ENCODE measurements at places on chromosomes 2 and 18. TPM values are rescaled to one million over a fixed set of nuclear protein-coding genes. Genes with fewer than 3 reads are reported as not detected.

CHMP3 gene
- 40.9 TPM for total RNA-seq

SERPINB2 gene
- 2.2 TPM for total RNA-seq

TM4SF20 gene
- total RNA-seq, result not detected

TRIM43B gene
- total RNA-seq, result not detected

APCDD1 gene
- 3.7 TPM for total RNA-seq

TMEM200C gene
- total RNA-seq, result not detected

UGT1A5 gene
- not detected for total RNA-seq

EMILIN1 gene
- 4.8 TPM for total RNA-seq

MRO gene
- 1.00 TPM for total RNA-seq

ADRA2B gene
- total RNA-seq, result not detected

LAPTM4A gene
- total RNA-seq, result 129 TPM

RAB6C gene
- total RNA-seq, result not detected

CPO gene
- 0.34 TPM for total RNA-seq

GTF2A1L gene
- not detected for total RNA-seq

CIB4 gene
- total RNA-seq, result not detected

EPG5 gene
- total RNA-seq, result 82.9 TPM

VWC2L gene
- total RNA-seq, result not detected

IL1RN gene
- total RNA-seq, result not detected

PLEK gene
- total RNA-seq, result not detected

PTMA gene
- 738 TPM for total RNA-seq

L3MBTL4 gene
- 1.00 TPM for total RNA-seq

TIA1 gene
- total RNA-seq, result 92.0 TPM

INHBB gene
- 0.15 TPM for total RNA-seq

CCL20 gene
- total RNA-seq, result 0.33 TPM

TUBA3E gene
- total RNA-seq, result not detected

TMEM198 gene
- total RNA-seq, result 3.6 TPM

ATOH8 gene
- total RNA-seq, result 2.4 TPM

HYCC2 gene
- 13.4 TPM for total RNA-seq

SH3BP4 gene
- total RNA-seq, result 32.3 TPM

LRATD1 gene
- total RNA-seq, result not detected

CFLAR gene
- 40.6 TPM for total RNA-seq

KYNU gene
- total RNA-seq, result 177 TPM

TTC39C gene
- 5.5 TPM for total RNA-seq

AFF3 gene
- total RNA-seq, result 10.2 TPM

CDCA7 gene
- 22.0 TPM for total RNA-seq

ZEB2 gene
- total RNA-seq, result 265 TPM

CYP27A1 gene
- total RNA-seq, result 304 TPM

LIPG gene
- under 0.01 TPM for total RNA-seq

SELENOI gene
- total RNA-seq, result 35.6 TPM

RAX gene
- total RNA-seq, result not detected

SLC4A1AP gene
- total RNA-seq, result 34.2 TPM

FSHR gene
- not detected for total RNA-seq

UXS1 gene
- total RNA-seq, result 21.3 TPM

ELOA2 gene
- total RNA-seq, result not detected

GKN2 gene
- not detected for total RNA-seq

Measured in melanocyte of skin (primary cell).